ENCODE measurements at places on chromosomes 13 and 19.

- DNase-seq, result no peak
Observed at GRCh38 chr19:10768936-10769335, 51.1 kb downstream of the DNM2 start.

DNA sequence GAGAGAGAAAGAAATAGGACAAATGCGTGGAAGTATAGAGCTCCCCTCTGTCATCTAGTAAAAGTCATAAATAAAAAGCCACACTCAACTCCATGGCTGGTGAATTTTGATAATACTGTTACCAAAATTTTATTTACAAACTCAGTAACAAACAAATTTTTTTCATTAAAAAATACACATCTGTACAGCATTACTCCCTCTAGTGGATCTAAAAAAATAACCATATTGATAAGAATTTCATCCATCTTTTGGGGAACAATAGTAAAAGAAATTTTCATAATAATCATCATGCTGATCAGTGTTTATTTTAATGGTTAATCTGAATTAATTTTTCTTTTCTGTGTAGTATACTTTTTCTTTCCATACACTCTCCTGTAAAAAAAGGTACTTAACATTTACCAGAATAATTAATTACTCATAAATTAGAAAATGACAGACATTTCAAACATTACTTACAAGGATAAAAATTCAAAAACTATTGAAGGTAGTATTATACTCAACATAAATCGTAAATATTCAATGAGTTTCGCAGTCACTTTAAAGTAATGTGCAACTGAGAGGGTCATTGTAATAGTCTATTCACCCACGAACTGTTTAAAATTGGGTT is 173.5 kb upstream of the LSM14A start:
- no peak for DNase-seq

GRCh38 chr19:46975925-46976782 is 43.5 kb upstream of the NPAS1 start:
- DNase-seq, result no peak

- peak; percentile 81 for DNase-seq
Observed at GRCh38 chr19:38514812-38515633, 81.5 kb downstream of the RYR1 start.

GRCh38 chr13:25286308-25286968 is 850 bp downstream of the MTMR6 start:
- no peak for DNase-seq

DNA sequence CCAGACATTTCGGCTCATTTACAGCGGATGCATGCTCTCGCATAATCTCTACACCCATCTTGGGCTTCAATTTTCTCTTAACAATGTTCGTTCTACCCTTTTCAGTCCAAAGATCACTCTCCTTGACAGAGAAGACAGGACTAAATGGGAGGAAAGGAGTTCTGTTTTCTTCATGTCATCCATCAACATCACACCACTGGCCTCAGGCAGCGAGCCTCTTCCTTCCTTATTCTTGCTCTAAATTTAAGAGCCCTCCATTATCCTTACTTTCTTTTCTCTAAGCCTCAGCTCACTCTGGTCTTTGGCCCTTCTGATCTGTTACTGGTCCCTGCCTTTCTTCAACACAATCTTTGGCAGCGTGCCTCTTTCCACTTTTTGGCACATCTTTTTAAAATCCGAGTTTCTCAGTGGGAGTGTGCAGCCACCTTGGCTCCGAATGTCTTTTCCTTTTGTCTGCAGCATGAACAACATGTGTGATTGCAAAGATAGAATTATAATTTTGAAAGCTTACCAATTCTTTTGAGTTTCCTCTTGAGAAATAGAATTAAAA is 98.7 kb downstream of the FAM216B start:
- no peak for DNase-seq

DNA sequence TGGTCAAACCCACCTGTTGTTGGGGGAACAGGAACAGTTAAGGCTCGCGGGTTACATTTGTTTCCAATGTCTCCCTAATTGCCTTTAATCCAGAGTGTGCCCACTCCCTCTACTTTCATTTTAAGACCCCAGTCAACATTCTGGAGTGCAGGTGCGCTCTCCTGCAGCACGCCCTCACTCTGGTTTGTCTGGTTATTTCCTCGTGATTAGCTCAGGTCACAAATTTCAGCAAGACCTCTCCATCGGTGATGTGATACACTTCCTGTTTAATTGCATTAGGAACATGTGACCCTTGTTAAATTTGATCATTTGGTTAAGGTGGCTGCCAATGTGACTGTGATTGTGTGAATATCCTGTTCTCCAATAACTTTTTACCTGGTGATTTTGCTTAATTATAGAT is 53.0 kb downstream of the TEX29 start:
- DNase-seq, result no peak

DNA sequence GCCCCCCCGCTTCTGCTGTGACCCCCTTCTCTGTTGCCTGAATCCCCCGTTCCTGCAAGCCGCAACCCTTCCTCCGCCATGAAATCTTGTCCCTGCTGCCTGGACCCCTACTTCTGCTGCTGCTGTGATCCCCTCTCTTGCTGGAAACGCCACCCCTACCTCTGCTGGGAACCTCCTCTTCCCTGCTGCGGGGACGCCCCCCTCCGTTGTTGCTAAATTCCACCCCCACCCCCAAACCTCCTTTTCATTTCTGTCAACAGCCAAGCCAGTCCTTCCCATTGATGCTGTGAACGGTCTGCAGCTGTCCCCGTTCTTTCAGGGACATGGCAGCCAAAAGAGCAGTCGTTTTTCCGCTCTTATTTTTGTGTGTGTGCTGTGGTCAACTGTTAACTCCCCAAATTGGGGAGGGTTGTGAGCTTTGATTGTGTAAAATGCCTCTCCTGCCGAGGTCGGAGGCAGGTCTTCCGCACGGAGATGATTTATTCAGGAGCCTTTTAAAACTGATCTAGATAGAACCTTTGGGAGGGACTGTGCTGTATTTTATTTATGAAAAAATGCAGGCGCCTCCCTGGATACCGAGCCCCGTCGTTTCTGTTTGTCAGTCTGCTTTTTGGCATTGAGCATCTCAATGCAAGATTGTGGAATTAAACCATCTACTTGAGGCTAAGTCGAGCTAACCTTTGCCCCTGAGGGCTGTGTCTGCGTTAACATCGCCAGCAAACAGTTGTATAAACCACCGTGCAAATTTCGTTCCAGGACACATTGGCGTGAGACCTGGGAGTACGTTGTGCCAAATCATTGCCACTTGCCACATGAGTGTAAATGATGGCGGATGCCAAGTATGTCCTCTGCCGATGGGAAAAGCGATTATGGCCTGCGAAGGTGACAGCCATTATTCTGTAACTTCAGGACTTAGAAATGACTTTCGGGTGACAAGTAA is 27.9 kb upstream of the NDUFS7 start:
- DNase-seq, result no peak

All from WERI-Rb-1 (cell line).